ENCODE measurements at places on chromosomes 12 and 14. TPM values are rescaled to one million over a fixed set of nuclear protein-coding genes. Genes with fewer than 3 reads are reported as not detected.

The TMEM63C gene
- 39.9 TPM for total RNA-seq

GRCh38 chr12:1670358-1671268 is 20.3 kb upstream of the ADIPOR2 start:
- DNase-seq: no peak
- H3K27me3 ChIP-seq: peaks cover 1% of the 10 kb centered on the region
- no peak overlapping the region for H3K4me3 ChIP-seq
- H3K4me1 ChIP-seq: peaks cover 4% of the 10 kb centered on the region

DNA sequence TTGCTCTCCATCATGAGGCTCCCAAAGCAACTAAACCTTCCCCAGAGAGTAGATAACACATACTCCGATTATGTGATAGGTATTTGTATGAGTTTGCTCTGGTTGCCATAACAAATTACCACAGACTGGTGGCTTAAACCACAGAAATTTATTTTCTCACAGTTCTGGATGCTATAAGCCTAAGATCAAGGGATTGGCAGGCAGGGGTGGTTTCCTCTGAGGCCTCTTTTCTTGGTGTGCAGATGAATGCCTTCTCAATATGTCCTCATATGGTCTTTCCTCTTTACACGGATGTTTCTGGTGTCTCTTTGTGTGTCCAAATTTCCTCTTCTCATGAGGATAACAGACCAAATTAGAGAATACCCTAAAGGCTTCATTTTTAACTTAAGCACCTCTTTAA is 285.8 kb upstream of the GRIP1 start:
- peaks cover 29% of the 10 kb centered on the region for H3K4me1 ChIP-seq
- no peak overlapping the region for H3K4me3 ChIP-seq
- no peaks in the 10 kb centered on the region for H3K36me3 ChIP-seq
- no peak for DNase-seq

The DICER1 gene
- 113 TPM for total RNA-seq

The WNT1 gene
- total RNA-seq: not detected

DNA sequence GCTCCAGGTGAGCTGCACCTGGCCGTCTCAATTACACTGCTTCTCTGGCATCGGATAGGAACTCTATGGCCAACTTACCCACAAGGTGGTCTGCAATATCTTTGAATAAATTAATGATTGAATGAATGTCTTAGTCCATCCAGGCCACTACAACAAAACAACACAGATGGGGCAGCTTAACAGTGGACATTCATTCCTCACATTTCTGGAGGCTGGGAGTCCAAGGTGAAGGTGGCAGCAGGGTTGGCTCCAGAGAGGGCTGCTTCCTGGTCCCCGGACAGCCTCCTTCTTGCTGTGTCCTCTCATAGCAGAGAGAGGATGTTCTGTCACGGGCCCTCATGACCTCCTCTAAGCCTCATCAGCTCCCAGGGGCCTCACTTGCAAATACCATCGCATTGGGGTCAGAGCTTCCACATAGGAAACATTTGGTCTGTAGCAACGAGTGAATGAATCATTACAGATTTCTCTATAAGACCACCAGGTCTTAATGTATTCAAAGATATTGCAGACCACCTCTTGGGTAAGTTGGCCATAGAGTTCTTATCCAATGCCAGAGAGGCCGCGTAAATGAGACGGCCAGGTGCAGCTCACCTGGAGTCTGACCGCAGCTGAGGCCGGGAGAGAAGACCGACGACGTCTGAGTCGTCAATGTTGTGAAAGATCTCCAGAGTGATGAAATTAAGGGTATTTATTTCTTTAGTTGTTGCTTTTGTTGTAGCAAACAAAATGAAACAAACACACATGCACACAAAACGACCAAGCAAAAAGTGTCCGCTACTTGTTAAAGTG is 182.7 kb upstream of the C14orf180 start:
- H3K36me3 ChIP-seq: peaks cover 18% of the 10 kb centered on the region
- H3K27ac ChIP-seq: no peak overlapping the region
- H3K4me1 ChIP-seq: peaks cover 18% of the 10 kb centered on the region
- DNase-seq: no peak
- no peak overlapping the region for H3K4me3 ChIP-seq
- H3K27me3 ChIP-seq: peaks cover 17% of the 10 kb centered on the region

- no peak overlapping the region for H3K4me3 ChIP-seq
- H3K4me1 ChIP-seq: no peaks in the 10 kb centered on the region
- no peak for DNase-seq
- no peaks in the 10 kb centered on the region for H3K27me3 ChIP-seq
Observed at GRCh38 chr12:107593713-107594381, 91.8 kb upstream of the PWP1 start.

The TEAD4 gene
- 3.8 TPM for total RNA-seq

The KRT83 gene
- total RNA-seq: not detected

DNA sequence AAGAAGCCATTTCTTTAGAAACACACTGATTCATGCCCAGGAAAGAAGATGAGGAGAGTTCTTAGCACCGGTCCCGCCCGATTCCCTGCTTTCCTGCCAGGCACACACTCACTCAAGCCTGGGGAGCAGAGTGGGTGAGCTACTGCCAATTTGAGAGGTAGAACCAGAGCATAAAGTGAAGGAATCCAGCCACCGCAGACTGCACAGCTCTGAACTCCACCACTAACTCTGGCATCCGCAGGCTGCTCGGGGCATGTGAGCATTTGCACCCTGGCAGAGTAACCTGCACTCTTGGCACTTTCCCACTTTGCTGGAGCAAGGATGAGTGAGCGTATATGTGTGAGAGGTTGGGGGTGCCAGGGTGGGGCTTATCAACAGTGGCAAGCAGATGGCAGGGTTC is 4.0 kb upstream of the SYNDIG1L start:
- no peak overlapping the region for H3K27ac ChIP-seq
- no peaks in the 10 kb centered on the region for H3K36me3 ChIP-seq
- no peak for DNase-seq
- peaks cover 2% of the 10 kb centered on the region for H3K27me3 ChIP-seq

The ACRBP gene
- 2.5 TPM for total RNA-seq

The C14orf39 gene
- total RNA-seq: 1.4 TPM

DNA sequence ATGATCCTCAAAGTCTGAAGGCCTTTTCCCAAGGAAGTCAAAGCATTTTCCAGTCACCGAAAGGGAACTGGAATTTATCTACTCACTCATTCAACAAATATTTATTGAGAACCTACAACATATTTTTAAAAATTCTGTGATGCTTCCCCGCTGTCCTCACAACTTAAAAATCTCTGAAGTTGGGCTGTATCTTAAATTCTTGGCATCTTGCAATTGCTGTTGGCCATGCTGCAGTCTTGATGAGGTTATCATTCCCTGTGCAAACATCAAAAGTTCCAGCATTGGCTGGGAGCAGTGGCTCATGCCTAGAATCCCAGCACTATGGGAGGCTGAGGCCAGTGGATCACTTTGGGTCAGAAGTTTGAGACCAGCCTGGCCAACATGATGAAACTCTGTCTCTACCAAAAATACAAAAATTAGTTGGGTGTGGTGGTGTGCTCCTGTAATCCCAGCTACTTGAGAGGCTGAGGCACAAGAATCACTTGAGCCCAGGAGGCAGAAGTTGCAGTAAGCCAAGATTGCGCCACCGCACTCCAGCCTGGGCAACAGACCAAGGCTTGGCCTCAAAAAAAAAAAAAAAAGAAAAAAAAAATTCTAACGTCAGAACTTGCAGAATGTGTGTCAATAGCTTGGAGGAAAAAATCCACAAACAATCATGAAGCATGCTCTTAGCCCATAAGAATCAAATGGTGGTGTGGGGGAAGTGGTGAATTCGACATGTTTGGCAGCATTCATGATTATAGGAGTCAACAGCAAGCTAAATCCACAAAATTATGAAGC is 34.9 kb downstream of the CCDC177 start:
- peaks cover 4% of the 10 kb centered on the region for H3K36me3 ChIP-seq
- peak overlapping the region; percentile 43 for H3K27ac ChIP-seq
- H3K4me3 ChIP-seq: no peak overlapping the region
- no peak for DNase-seq
- no peaks in the 10 kb centered on the region for H3K27me3 ChIP-seq

GRCh38 chr12:25718081-25718731 is 165.1 kb upstream of the LMNTD1 start:
- no peak overlapping the region for H3K27ac ChIP-seq
- no peak overlapping the region for H3K4me3 ChIP-seq
- no peaks in the 10 kb centered on the region for H3K27me3 ChIP-seq
- H3K36me3 ChIP-seq: no peaks in the 10 kb centered on the region
- no peaks in the 10 kb centered on the region for H3K4me1 ChIP-seq
- DNase-seq: no peak

DNA sequence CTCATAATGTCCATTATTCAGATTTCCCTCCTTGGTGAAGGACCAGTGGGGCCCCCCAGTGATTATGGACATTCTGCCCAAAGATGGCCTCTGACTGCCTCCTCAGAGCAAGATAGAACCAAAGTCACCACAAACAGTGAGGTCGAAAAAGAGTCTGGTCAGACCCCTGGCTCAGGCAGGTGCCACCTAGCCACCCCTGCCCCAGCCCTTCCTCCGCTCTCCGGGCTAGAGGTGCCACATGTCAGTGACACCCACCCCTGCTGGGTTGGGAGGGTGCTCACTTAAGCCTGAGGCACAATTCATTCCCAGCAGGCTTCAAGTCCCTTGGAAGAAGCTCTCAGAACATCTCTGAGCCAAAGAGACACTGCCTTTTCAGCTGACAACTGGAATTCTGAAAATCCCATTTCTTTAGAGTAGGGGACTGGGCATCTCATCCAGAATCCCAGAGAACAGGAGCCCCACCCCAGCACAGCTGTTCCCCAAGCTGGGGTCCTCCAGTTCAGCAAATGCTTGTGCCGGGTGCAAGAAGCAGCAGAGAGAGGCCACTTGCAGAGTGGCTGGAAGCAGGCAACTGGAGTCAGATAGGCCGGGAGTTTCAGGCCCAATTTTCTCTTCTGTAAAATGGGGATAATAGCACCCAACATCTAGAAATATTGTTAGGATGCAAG is 50.3 kb downstream of the ISCA2 start:
- DNase-seq: no peak
- peaks cover 3% of the 10 kb centered on the region for H3K4me1 ChIP-seq
- no peak overlapping the region for H3K27ac ChIP-seq
- H3K27me3 ChIP-seq: peaks cover 5% of the 10 kb centered on the region

GRCh38 chr14:69490219-69490918 is 5.8 kb downstream of the PLEKHD1 start:
- peaks cover 8% of the 10 kb centered on the region for H3K36me3 ChIP-seq
- H3K27me3 ChIP-seq: peaks cover 11% of the 10 kb centered on the region
- no peak overlapping the region for H3K27ac ChIP-seq
- peaks cover 13% of the 10 kb centered on the region for H3K4me1 ChIP-seq
- H3K4me3 ChIP-seq: no peak overlapping the region

The PPP1R1A gene
- total RNA-seq: 47.6 TPM

DNA sequence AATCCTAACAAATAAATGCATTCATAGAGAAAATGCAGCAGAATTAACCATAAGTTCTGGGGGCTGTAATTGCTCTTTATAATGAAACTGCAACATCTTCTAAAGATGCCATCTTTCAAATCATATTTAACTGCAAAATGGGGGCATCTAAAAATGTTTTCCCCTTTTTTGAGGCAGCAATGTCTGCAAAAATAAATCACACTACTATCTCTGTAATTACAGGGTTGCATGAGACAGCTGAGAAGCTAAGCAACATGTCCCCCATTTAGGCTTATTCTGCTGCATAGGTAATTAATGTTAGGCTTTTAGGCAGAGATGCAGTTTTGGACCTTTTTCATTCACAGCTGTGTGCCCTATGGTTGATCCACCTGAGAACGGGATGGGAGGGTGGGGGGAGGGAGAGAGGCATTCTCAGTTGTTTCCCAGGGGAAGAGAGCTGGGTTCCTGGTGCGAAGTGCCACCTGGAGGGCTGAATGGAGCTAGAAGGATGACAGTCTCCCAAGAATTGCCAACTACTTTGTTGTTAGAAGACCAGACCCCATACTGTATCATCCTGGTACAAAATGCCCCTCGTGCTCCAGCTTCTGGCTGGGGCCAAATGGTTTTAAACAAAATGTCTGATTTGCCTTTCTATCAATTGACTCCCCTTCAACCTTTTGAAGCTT is 154.2 kb downstream of the APAF1 start:
- H3K4me1 ChIP-seq: no peaks in the 10 kb centered on the region
- H3K4me3 ChIP-seq: no peak overlapping the region
- no peaks in the 10 kb centered on the region for H3K36me3 ChIP-seq

DNA sequence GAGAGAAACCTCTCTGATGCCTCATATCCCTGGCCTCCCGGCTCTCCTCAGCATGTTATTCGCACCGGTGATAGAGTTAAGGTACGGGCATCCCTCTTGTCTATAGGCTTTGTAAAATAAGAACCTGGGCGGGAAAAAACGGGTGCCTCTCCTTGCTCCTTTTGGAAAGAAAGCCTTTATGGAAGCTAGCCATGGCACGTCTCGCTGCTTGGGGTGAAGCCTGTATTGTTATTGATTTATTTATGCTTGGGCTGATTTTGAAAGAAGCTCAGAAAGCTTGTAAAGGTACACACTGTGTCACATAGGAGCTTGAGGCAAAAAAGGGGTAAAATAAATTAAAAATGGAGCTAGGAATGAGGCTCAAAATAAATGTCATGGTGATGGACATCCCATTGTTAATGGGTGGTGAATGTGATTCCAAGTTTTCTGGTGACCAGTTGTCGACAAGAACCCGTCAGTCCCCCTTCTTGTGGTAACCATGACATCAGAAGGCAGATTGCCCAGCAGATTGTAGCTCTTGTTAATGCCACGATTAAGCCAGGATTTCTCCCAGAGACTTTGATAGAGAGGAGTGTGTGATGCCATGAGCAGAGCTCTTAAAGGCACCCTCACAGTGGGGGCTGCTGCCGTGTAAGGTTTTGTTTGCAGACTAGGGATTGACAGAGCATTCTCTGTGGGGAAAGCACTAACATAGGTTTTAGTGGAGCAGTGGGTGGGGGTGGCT is 50.4 kb upstream of the ASPG start:
- H3K4me3 ChIP-seq: no peak overlapping the region
- H3K36me3 ChIP-seq: no peaks in the 10 kb centered on the region
- no peaks in the 10 kb centered on the region for H3K4me1 ChIP-seq
- H3K27me3 ChIP-seq: peaks cover 4% of the 10 kb centered on the region
- no peak overlapping the region for H3K27ac ChIP-seq

GRCh38 chr12:3274664-3275063 is 197.5 kb downstream of the TSPAN9 start:
- H3K27ac ChIP-seq: no peak overlapping the region
- no peaks in the 10 kb centered on the region for H3K36me3 ChIP-seq
- peaks cover 16% of the 10 kb centered on the region for H3K27me3 ChIP-seq
- H3K4me3 ChIP-seq: no peak overlapping the region
- no peak for DNase-seq
- peaks cover 35% of the 10 kb centered on the region for H3K4me1 ChIP-seq

GRCh38 chr14:72957213-72957612 is 30.9 kb downstream of the DCAF4 start:
- H3K4me3 ChIP-seq: no peak overlapping the region
- no peak overlapping the region for H3K27ac ChIP-seq
- H3K27me3 ChIP-seq: peaks cover 3% of the 10 kb centered on the region
- H3K36me3 ChIP-seq: peaks cover 5% of the 10 kb centered on the region
- DNase-seq: no peak

The EFS gene
- 90.4 TPM for total RNA-seq

The PTCSC3 gene
- total RNA-seq: not detected

DNA sequence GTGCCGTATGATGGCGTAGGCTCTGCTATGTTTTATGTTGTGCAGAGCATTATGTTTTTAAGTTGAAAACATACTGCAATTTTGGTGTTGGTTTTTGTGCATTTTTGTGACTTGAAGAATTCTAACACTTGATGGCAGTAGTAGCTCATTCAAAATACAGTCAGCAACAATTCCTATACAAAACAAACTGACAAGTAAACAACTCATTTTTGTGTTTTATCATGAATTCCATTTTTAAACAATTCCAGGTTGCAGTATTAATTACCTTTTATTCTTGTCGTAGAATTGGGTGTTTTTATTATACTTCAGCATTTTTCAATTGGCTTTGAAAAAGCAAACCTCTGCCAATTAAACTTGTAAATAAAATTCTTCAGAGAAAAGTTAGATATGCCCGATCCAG is 4.1 kb upstream of the CCER1 start:
- H3K4me3 ChIP-seq: no peak overlapping the region
- H3K4me1 ChIP-seq: no peaks in the 10 kb centered on the region
- H3K36me3 ChIP-seq: no peaks in the 10 kb centered on the region
- DNase-seq: no peak
- no peak overlapping the region for H3K27ac ChIP-seq
